Activated naive CD4-positive, alpha-beta T cell (primary cell): ENCODE measurements at places on chromosomes 2 and 18.

DNA sequence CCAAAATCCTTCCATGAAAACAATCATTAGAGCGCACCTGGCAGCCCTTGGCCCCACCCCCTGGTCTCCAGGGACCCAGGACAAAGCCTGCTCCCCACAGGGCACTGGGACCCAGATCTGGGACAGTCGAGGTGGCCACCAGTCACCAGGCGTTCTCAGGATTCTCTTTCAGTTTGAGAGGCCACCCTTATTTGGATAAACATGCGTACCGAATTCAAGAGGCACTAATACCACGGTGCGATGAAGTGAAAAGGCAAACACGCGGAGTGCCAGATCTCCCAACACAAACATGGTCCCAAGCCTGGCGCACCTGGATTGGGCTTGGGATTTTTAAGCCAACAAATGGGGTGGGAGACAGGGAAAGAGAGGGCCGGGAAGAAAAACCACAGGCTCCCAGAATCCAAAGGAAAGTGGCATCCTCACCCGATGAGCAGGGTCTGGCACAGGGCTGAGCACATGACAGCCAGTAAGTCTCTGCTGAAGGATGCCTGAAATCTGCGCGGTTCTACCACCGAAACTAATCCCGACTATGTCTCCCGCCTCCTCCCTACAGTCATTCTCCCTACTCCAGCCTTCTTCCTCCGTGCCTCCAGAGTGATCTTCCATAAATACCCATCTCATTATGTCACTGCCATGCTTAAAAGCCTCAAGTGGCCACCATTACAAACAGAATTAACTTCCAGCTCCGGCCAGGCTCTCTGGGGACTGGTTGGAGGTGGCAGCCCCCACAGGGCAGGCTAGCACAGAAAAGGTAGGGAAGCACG, 60.9 kb upstream of the KLHL29 start:
- no peak for DNase-seq

- no peak for DNase-seq
These were observed 101.7 kb upstream of the FZD7 start for GRCh38 chr2:201931951-201932350.

DNA sequence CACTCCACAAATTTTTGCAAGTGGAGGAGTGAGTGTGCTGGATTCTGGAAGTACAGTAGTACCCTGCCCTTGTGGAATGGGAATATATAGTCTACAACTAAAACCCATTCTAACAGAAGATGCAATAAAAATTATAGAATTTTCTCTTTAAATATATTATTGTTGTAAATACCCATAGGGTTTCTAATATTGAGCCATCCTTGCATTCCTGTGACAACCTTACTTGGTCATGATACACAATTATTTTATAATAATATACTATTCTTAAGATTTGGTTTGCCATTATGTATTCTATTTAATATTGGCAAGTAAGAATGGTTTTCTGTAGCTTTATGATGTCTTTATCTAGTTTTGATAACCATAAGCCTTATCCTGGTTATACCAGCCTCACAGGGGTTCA, 52.2 kb downstream of the EML6 start:
- DNase-seq, result no peak

GRCh38 chr18:47036298-47036874, 965 bp upstream of the ELOA2 start:
- no peak for DNase-seq

DNA sequence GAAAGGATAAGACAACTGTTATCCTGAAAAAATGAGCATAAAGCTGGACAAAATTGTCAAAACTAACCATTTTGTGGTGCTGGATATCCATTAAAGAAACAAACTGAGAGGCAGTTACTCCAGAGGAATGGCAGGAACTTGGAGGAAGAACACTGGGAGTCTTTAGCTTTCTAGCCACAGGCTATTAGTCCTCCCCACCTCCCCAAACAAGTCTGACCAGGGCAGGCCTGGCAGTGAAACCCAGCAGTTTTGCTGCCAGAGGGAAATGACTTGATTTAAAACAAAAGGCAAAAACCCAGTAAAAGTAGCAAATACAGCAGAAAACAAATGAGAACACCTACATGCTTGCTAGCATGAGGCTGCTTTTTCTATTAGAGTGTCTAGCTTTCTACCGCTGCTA, 34.9 kb downstream of the OSBPL1A start:
- no peak for DNase-seq

DNA sequence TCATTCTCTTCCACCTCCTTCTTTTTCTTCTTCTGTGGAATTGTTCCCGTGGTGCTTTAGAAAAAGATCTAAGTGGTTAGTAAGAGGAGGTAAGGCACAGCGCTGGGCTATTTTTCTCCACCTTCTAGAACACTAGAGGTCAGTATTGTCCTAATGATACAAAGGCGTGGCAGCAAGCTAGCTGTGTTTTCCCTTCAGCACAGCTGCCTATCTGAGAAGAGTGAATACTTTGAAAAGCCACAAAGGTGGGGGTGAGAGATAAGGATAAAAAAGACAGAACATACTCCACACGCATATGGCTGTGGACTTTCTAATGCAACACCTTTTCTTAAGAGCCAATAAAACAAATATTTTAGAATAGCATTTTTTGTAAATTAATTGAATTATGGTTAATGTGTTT, 2.1 kb downstream of the CNTNAP5 start:
- no peak for DNase-seq
